ENCODE measurements at places on chromosomes 4 and X.

DNA sequence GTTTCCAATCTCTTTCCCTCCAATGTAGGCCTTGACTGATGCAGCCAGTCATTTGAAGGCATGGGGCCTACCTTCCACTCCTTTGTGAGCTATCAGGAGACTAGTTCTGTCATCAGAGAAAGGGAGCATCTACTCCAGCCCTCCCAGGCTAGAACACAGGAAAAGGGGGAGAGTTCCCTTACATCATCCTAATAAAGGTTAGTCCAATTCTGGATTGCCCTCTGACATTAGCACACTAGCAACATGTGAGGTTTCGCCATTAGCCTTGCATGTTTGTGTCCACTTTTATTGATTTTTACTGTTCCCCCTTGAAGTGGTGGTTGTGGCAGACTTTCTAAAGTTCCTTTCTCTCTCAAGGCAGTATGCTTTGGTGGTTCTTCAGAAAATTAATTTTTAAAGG, 67.3 kb downstream of the ZFX start:
- DNase-seq = no peak

GRCh38 chrX:77930581-77930980, 20.1 kb downstream of the ATP7A start:
- DNase-seq = no peak

DNA sequence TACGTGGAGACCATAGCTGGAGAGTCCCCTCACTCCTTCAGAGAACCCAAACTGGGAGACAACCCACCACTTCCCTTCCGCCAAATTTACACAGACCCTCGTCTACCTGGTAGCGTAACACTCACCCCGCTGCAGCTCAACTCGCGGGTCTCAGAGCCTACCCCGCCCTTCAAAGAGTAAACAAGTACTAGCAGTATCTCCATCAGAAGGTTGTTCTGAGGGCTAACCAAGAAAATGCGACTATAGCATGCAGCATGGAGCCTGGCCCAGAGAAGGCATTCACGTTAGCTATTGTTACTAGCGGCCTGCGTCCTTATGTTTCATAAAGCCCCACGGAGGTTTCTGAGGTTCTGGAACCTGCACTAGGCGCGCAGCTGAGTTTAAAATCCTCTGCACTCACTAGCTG, 531 bp upstream of the MANBA start:
- DNase-seq = no peak

DNA sequence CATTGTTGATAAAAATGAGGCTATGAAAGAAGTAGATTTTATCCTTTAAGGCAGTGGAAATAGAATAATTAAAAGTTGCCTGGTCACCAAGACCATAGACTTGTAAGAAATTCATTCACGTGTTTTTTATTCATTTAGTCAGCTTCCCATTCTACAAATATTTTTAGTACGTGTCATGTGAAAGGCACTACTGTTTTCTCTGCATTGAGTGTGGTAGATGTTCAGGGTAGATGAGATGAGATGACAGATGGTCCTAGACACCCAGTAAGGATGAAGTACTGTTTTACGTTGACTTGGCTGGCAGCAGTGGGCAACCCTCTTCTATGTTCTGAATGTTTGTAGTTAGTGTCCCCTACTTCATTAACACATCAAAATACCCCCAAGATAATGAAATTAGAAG, 228.1 kb downstream of the ARHGAP24 start:
- DNase-seq = no peak

- DNase-seq = no peak
These were observed 63.2 kb downstream of the MGST2 start for GRCh38 chr4:139728840-139729239.

DNA sequence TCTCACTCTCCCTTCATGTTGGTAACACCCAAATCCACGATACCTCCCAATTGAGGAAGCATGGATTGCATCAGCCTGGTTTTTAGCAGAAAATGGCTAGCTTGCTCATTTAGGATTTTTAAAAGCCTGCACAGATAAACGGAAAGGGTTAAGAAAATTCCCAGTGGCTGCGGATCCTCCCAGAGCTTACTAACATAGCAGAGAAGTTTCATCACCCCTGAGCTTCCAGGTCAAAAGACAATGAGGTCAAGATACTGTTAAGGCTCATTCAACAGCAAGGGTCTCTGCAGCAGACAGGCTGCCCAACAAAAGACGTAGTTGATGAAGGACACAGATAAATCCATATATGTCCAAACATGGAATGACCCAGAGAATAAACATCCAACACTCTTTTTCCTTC, 220.2 kb downstream of the ASMT start:
- DNase-seq = no peak

GRCh38 chrX:101677028-101677427, 17.4 kb upstream of the ARMCX2 start:
- DNase-seq = no peak

DNA sequence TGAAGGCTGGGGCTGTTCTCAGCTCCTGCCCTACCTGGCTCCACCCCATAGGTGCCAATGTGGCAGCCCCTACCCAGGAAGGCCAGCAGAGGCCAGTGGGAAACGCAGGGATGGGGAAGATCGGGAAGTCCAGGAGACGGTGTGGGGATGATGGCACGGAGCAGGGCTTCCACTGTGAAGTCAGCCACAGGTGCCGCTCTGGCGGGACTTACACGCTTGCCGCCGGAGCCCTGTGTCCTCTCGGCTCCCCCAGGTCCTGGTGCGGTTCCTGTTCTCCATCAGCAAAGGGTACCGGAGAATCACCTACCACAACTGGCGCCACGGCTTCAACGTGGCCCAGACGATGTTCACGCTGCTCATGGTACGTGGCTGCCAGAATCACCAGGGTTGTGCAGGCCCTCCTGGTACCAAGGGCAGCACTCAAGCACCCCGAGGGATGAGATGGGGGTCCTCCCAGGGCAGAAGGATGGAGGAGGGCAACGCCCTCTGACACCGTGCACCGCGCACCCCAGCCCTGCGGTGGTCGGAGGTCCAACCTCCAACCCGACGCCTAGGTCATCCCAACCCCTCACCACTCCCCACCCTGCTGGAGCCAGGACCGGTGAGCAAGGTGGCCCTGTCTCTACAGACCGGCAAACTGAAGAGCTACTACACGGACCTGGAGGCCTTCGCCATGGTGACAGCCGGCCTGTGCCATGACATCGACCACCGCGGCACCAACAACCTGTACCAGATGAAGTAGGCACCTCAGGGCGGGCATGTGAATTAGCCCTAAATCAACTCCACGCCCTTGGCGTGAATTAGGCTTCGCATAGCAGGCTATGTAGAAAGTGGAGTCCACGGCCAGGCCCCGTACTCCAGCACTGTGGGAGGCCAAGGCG, 12.0 kb downstream of the ATP5ME start:
- DNase-seq = no peak

- DNase-seq = no peak
These were observed 804 bp downstream of the OSTC start for GRCh38 chr4:108651014-108651791.

DNA sequence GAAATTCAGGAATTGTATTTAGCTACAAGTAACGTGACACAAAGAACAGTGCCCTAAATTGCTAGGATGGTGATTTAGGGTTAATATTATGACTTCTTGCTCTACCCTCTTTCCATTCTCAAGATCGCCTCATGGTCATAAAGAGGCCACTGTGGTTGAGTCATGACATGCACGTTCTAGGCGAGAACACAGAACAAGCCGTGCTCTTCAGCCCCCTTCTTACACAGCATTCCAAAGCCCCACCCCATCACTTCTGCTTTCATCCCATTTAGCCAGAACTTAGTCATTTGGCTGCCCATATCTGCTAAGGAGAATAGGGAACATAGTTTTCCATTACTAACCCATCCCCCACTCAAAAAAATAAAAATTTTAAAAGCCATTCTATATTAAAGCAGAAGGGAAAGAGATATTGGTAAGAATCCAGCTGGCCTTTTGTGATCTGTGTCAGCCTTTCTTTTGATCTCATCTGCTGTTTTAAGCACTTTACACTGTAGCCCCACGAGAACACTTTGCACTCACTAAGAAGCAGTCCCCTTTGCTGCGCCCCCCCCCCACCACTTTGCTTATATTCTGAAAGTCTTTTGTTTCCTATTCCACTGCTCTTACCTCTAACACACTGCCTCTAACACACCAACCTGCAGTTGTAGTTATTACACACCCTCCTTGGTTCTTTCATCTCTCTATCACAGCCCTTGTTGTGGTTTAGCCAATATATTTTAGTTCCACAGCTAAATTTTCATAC, 28.4 kb downstream of the NPNT start:
- DNase-seq = no peak

GRCh38 chr4:26212528-26212927, 108.3 kb upstream of the RBPJ start:
- no peak for DNase-seq

- no peak for DNase-seq
These were observed 112.4 kb upstream of the EDA2R start for GRCh38 chrX:66751136-66751782.

Data from cortex of kidney (tissue), 1 donor.